Brain microvascular endothelial cell (primary cell): ENCODE measurements at places on chromosomes 5 and 9.

DNA sequence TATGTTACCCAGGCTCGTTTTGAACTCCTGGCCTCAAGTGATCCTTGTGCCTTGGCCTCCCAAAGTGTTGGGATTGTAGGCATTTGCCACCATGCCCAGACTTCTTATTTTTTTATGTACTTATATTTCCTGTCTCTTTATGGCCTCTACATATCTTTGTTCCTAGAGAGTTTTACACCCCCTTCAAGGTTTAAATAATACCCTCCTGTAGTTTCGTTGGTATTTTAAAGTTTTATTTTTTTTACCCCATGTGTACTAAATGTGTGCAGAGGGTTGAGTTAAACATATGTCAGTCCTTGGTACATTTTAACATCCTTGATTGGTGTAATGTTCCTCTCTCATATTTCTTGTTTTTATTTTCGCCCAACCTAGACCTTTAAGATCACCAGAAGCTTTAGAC lies 29.4 kb downstream of the OCLN start:
- DNase-seq: no peak

DNA sequence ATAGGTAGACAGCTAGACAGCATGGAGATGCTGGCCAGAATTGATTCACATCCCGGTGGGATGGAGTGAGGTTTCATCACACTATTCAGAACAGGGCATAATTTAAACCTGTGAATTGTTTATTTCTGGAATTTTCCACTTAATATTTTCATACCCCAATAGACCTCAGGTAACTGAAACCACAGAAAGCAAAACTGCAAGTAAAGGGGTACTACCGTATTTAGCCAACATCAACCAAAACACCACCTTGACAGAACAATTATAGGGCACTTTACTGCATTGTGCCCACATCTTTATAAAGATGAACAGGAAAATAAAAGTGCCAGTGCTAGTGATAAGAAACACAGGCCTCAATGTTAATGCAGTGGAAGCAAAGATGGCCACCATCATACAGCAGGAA lies 7.5 kb downstream of the SERINC5 start:
- no peak for DNase-seq

GRCh38 chr5:131634238-131634637 lies 791 bp downstream of the RAPGEF6 start:
- DNase-seq: no peak

- DNase-seq: peak; percentile 52
These were observed 20.3 kb downstream of the CCDC187 start for GRCh38 chr9:136283291-136284235.

GRCh38 chr5:158641016-158641415 lies 458.7 kb downstream of the EBF1 start:
- DNase-seq: no peak

GRCh38 chr5:37005946-37006540 lies 129.5 kb downstream of the NIPBL start:
- no peak for DNase-seq

DNA sequence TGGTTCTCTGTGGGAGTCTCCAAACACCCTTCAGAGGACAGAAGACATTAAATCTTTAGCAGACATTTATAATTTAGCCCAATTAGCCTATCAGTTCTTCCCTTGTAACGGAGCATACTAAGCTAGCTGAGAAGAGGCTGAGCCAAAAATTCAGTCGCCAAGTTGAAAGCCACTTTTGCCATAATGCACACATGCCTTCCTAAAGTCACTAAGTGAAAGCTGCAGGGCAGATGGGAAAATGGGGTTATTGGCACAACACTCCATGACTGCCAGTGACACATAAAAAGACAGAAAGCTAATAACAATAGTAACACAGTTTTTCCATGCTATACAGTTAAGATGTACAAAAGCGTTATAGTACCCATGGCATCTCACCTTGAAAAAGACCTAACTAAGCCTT lies 176.2 kb downstream of the DIRAS2 start:
- DNase-seq: no peak

DNA sequence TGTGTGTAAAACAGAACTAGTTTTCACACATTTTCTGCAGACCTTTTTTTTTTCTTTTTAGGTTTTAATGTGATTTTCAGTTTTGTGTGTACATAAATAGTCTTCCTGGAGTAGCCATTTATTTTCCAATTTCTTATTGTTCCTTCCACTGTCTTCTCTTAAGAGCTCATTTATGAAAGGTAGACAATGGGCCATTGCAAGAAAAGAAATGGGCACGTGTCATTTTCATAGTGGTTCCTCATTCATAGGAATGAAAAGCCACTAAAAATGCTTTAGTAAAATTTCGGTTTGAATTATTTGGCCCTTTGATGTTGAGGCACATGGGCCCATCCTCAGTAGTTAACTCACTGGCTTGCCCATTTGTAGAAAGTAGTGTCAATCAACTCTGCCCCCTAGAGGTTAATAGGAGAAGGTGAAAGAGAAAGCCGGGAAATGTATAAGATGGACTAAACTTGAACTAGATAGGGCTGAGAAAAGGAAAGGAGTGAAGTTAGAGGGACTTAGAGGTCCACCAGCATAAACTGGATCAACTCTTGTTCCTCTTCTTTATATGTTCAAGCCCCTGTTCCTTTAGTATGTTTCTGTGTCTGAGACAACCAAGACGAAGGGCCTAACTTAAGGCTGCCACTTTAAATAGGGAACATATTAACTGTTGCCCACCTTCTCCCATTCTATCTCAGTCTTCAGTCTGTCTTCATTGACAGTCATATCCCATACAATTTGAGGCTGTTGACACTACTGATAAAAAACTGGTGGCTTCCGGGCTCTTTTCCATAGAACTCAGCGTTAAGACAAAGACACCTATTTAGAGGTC lies 72.6 kb downstream of the SMARCA2 start:
- peak; percentile 43 for DNase-seq

DNA sequence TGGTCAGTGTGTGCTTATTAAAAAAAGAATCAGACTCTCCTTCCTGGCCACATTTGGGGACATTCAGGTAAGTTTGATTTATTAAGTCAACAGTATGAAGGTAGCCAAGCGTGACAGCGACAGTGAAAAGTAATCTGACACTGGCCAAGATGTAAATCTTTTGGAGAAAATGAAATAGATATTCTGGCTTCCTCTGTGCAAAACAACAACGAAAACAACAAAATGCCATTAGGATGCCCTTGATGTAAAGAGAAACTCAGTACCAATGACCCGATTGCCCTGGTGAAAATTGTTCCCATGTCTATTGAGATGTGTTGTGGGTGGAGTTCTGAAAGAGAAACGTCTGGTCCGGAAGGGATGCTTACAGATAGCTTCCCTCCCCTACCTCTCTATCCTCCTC lies 267.8 kb downstream of the MAT2B start:
- no peak for DNase-seq

DNA sequence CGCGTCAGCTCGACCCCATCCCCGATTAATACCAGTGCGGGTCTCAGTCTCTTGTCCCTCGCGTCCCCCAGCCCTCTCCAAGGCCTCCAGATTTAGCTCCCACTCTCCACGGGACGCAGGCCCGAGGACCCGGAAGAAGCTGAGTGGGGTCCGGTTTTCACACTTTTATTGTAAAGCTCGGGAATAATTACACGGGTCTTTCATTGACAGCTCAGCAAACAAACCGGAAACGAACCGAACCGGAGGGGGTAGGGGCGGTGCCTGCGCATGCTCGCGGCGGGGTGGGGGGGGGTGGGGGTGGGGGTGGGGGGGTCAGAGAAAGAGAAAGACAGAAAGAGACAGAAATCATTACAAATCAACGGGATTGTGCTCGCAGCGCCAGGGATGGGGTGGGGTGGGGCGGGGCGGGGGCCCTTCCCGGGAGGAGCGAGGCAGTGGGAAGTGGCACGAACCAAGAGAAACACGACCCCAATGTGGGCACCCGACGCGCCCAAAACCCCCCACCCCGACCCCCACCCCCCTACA lies 27.9 kb downstream of the PCDH1 start:
- peak; percentile 24 for DNase-seq
